ENCODE measurements at places on chromosomes 1 and 21. TPM values are rescaled to one million over a fixed set of nuclear protein-coding genes. Genes with fewer than 3 reads are reported as not detected.

GUCA2A gene
- polyA plus RNA-seq, result not detected

TCHHL1 gene
- polyA plus RNA-seq, result not detected

OPRD1 gene
- 0.13 TPM for polyA plus RNA-seq

S100A9 gene
- 3.0 TPM for polyA plus RNA-seq

NCF2 gene
- polyA plus RNA-seq, result 0.19 TPM

TNNT2 gene
- 9,291 TPM for polyA plus RNA-seq

TRPM2 gene
- polyA plus RNA-seq, result not detected

FAM72C gene
- polyA plus RNA-seq, result 3.3 TPM

MR1 gene
- polyA plus RNA-seq, result not detected

MAB21L3 gene
- polyA plus RNA-seq, result 0.47 TPM

FBXO2 gene
- 28.3 TPM for polyA plus RNA-seq

MAD2L2 gene
- 148 TPM for polyA plus RNA-seq

PLCH2 gene
- polyA plus RNA-seq, result 0.44 TPM

FMO1 gene
- polyA plus RNA-seq, result 0.06 TPM

LRRC53 gene
- not detected for polyA plus RNA-seq

KIFAP3 gene
- 75.8 TPM for polyA plus RNA-seq

FAM110D gene
- polyA plus RNA-seq, result 8.1 TPM

IL12RB2 gene
- not detected for polyA plus RNA-seq

AADACL4 gene
- polyA plus RNA-seq, result not detected

GPATCH2 gene
- polyA plus RNA-seq, result 11.8 TPM

OR13G1 gene
- not detected for polyA plus RNA-seq

ZNF670 gene
- 3.3 TPM for polyA plus RNA-seq

YTHDF2 gene
- polyA plus RNA-seq, result 84.0 TPM

FCER1G gene
- not detected for polyA plus RNA-seq

TLR5 gene
- 6.7 TPM for polyA plus RNA-seq

NOTCH2NLA gene
- 27.1 TPM for polyA plus RNA-seq

VHLL gene
- polyA plus RNA-seq, result not detected

UBE2U gene
- 0.66 TPM for polyA plus RNA-seq

OR2T35 gene
- not detected for polyA plus RNA-seq

C4BPA gene
- polyA plus RNA-seq, result not detected

IFNLR1 gene
- 9.4 TPM for polyA plus RNA-seq

CITED4 gene
- polyA plus RNA-seq, result 207 TPM

TAS1R3 gene
- 0.32 TPM for polyA plus RNA-seq
